ENCODE measurements at places on chromosomes 5 and 9.

DNA sequence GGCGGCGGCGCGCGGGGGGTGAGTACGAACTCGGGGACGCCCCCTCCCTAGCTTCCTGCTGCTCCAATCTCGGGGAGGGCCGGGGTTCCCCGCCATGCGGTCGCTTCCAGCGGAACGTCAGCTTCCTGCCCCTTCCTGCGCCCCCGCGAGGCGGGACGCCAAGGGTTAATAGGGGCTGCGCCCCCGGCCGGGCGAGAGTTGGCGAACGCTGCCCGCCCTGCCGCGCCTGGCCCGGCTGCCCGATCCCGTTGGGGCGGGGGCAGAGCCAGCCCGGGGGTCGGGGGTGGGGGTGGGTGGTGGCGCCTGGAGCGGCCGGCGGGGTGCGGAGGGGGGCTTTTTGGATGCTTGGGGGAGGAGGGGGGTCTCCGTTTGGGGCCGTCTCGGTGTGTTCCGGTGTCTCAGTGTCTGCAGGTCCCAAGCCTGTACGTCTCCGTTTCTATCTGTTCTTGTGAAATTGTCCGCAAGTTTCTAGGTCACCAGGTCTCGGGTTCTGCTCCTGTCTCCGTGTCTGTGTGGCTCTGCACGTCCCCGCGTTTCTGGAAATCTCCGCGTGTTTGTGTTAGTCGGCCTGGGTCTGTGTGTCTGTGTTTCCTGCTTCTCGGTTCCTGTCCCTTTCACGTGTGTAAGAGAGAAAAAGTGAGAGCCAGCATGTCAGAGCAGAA is 789 bp downstream of the COL27A1 start:
- DNase-seq, result no peak

- no peak for DNase-seq
Observed at GRCh38 chr5:106363578-106363977, 1307.2 kb downstream of the EFNA5 start.

DNA sequence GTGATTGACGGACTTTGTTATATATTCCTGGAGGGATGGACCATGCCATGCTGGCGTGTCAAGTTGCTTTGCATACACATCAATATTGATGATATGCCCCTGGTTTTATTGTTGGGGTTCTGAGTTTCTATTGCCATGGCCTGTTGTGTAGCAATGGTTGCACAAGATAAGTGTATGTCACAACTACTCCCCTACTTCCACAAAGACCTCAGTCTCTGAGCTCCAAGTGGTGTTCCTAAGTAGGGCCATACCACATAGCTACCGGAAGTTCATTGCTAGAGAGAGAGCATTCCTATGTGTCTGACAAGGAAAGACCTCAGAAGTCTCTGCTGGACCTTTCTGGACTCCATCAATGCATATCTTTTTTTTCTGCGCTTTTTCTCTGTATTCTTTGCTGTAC is 19.8 kb downstream of the TXNDC8 start:
- no peak for DNase-seq

GRCh38 chr5:97842687-97843086 is 659.6 kb upstream of the RIOK2 start:
- DNase-seq, result no peak

DNA sequence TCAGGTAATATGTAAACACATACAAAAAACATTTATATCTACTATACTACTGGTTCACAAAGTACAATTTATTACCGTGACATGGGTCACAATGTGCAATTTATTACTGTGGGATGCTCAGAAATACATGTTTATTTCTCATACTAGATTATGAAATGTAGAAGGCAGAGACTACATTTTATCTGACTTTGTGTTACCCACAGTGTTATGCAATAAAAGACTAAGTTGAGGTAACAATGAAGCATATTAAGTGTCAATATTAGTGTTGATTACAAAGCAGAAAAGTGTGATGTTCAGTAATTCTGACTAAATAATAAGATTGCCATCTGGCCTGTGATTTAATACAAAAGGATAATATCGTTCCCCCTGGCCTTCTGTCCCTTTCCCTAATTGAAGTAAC is 42.4 kb downstream of the CPLANE1 start:
- DNase-seq, result no peak

DNA sequence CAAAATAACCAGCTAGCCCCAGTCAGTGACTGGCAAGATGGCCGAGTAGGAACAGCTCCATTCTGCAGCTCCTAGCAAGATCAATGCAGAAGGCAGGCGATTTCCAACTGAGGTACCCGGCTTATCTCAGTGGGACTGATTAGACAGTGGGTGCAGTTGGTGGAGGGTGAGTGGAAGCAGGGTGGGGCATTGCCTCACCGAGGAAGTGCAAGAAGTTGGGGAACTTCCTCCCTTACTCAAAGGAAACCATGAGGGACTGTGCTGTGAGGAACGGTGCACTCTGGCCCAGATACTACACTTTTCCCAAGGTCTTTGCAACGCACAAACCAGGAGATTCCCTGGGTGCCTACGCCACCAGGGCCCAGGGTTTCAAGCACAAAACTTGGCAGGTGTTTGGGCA is 9.6 kb upstream of the BTNL8 start:
- no peak for DNase-seq

DNA sequence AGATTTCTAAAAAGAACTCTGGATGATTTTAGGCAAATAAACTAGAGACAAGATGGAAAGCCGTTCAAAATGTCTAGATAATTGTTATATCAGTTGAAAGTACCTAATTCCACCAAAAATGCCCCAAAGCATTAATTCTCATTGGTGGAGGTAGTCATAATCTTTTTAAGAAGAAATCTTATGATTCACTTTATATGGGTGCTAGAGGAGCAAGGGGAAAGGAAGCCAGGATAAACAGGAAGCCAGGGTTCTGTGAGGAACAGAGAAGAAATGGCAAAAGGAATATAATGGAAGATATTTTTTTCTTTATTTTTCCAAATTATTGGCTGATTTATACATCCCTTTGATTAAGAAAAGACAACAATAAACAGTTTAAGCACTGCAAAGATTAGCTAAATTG is 7.8 kb downstream of the YIPF5 start:
- no peak for DNase-seq

- DNase-seq, result no peak
Observed at GRCh38 chr9:135103001-135103446, 15.6 kb downstream of the OLFM1 start.

DNA sequence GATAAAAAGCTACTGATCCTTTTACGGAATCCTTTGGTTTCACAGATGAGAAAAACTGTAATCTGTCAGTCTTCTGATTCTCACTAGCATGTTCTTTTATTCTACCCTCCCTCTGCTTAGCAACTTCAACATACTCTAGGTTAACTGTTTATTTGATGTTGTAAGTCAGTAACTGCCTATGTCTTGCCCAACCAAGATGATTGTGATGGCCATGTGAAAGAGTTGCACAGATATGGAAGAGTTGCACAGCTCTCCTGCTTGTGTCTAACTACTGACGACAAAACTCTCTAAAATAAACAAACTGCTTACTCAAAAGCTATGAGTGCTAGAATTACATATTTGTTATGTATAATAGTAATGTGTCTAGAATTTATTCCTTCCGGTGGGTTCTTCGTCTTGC is 227.3 kb upstream of the DAB2 start:
- no peak for DNase-seq

All from stimulated activated CD4-positive, alpha-beta T cell treated with anti-CD3 and anti-CD28 coated beads, Interleukin-1b, Interleukin-23, amount 100 ng/mL, for 1 hour (primary cell).